ENCODE measurements at places on chromosomes 16 and 17.
A peak's percentile ranks its signal among the peaks of the same experiment; 100 is the strongest.

DNA sequence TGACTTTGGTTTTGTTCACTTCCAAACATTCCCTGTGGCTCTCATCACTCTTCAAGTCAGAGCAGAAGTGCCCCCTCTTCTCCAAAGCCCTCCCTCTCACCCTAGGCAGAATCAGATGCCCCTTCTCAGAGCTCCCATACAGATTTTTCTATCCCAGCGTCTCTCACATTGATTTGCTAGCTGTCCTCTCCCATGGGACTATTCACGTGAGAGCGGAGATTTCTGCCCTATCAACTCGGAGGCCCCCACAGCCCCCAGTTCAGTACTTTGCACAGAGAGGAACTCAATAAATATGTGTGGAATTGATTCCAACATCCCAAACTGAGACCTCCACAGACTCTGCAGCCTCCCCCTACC, 182.6 kb downstream of the C16orf78 start:
- DNase-seq: no peak

DNA sequence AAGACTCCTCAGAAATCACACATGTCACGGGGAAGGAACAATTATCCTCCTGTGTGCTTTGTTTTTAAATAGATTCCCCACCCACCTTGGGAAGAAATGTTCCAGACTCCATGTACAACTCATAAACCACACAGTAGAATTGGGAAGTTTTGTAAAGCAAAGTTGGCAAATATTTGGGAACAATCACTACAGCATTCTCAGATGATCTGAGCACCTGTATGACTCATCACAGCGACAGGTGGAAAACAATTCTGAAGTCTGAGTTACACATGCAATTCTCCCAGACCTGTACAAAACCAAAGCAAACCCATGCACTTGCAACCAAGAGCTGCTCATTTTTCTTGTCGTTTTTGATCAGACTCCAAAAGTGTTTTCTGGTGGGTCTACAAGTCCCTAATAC, 14.4 kb upstream of the MYLK3 start:
- DNase-seq: no peak

GRCh38 chr16:69831212-69832123, 69.3 kb downstream of the WWP2 start:
- DNase-seq: no peak

GRCh38 chr16:14003074-14003570, 68.0 kb upstream of the MRTFB start:
- peak; percentile 63 for DNase-seq

- DNase-seq: no peak
Measured at GRCh38 chr16:81158964-81159363, 62.8 kb upstream of the GCSH start.

- peak; percentile 81 for DNase-seq
Measured at GRCh38 chr17:81044764-81045589, 10.0 kb downstream of the BAIAP2 start.

GRCh38 chr16:84054916-84055315, 12.3 kb upstream of the SLC38A8 start:
- DNase-seq: no peak

DNA sequence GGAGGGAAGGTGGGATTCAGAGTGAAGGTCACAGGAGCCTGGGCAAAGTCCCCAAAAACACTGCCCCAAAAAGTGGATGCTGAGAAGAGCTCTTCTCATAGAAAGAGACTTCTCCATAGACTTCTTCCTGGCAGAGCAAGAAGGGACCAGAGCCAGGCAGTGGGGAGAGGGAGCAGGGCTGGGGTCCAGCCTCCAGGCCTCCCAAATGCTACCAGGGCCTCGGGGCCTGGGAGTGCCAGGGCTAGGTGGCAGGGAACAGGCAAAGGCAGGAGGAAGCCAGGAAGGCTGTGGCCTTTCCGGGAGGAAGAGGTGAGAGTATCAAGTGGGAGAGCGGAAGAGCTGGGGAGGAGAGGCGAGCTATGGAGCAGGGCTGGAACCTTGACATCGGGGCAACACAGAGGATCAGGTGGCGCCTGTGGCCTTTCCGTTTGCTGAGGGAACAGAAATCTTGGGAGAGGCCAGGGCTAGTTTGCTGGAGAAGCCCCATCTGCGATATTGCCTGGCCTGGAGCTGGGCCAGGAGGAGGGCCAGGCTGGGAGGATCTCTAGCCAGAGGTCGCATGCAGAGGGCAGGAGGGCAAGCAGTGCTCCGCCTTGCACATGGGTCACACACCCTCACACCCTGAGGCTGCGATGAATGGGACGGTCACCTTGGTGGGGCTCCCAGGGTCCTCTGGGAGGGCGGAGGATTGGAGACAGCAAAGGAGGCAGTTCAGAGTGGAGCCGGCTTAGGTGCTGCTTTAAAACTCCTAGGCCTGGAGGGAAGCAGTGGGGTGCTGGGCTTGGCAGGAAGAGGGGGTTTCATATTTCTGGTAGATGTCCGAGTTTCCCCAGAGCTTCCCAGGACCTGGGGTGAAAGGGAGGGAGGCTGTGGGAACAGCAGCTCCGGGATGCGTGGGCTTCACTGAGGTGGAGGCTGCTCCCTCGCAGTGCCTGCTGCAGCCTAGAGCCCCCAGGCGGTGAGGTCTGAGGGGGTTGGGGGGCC, 3.4 kb downstream of the SLC16A5 start:
- no peak for DNase-seq

- no peak for DNase-seq
Measured at GRCh38 chr16:49399594-49400364, 26.2 kb downstream of the C16orf78 start.

DNA sequence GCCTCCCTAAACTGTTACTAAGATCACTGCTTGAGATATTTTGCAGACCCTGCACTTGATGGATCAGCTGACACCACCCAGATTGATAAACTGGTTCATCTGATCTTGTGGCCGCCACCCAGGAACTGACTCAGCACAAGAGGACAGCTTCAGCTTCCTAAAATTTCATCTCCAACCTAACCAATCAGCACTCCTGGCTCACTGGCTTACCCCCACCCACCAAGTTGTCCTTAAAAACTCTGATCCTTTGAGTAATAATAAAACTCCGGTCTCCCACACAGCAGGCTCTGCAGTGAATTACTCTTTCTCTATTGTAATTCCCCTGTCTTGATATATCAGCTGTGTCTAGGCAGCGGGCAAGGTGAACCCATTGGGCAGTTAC, 174.8 kb downstream of the UTP18 start:
- no peak for DNase-seq

- DNase-seq: no peak
Measured at GRCh38 chr16:51134269-51134812, 16.7 kb downstream of the SALL1 start.

- no peak for DNase-seq
Measured at GRCh38 chr17:38333635-38334295, 10.0 kb downstream of the GPR179 start.

GRCh38 chr16:26196310-26196709, 504.6 kb downstream of the HS3ST4 start:
- no peak for DNase-seq

GRCh38 chr17:58153046-58153445, 4.9 kb downstream of the OR4D1 start:
- DNase-seq: no peak

- no peak for DNase-seq
Measured at GRCh38 chr16:57824888-57825287, 22.6 kb upstream of the KIFC3 start.

GRCh38 chr16:5607169-5607568, 509.6 kb upstream of the EEF2KMT start:
- DNase-seq: no peak

DNA sequence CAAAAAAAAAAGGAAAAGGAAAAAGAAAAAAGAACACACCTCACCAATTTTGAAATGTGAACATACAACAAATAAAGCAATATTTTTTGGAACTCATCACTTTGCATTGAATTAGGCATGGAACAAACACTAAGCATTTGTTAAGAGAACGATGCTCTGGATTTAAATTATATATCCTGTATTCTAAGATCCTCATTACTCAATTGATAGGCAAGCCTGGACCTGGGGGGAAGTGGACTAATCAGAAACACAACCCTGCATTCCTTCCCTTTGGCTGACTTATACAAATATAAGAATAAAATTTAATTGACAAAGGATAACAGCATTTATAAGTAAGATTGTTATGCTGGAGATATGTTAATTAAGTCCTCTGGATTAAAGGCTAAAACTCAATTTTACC, 2.2 kb downstream of the GJC1 start:
- DNase-seq: no peak

DNA sequence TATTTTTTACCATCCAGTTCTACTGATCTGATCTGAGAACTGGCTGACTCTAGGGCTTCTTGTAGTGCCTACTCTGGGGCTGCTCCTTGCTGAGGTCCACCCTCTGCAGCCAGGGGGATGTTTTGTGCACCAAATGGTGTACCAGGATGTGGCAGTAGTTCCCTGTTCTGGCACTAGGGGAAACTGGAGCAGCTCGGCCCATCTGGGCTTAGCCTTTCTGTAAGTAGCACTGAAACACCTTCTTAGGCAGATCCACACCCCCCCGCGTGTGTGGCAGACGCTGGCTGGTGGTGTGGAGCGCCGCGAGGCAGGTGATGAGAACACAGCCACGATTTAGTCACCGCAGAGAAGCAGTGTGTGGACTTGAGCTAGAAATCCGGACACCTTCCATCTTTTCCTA, 17.0 kb downstream of the DUSP14 start:
- no peak for DNase-seq

GRCh38 chr17:36592316-36592715, 637 bp downstream of the DHRS11 start:
- DNase-seq: no peak

DNA sequence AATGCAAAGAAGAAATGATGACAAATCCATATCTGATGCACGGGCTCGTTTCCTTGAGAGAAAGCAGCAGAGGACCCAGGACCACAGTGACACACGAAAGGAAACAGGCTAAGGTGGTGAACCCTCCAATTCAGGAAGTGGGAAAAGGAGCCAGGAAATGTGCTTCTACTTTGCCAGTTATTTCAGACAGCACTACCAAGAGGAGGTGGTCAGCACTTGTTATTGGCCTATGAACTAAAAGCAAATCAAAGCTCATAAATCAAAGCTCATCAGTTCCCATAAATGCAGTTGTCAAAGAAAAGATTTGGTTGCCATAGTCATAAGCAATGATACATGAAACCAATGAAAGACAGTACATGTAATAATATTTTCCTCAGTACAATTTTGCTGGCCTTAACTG, 12.6 kb upstream of the CLTC start:
- DNase-seq: no peak

DNA sequence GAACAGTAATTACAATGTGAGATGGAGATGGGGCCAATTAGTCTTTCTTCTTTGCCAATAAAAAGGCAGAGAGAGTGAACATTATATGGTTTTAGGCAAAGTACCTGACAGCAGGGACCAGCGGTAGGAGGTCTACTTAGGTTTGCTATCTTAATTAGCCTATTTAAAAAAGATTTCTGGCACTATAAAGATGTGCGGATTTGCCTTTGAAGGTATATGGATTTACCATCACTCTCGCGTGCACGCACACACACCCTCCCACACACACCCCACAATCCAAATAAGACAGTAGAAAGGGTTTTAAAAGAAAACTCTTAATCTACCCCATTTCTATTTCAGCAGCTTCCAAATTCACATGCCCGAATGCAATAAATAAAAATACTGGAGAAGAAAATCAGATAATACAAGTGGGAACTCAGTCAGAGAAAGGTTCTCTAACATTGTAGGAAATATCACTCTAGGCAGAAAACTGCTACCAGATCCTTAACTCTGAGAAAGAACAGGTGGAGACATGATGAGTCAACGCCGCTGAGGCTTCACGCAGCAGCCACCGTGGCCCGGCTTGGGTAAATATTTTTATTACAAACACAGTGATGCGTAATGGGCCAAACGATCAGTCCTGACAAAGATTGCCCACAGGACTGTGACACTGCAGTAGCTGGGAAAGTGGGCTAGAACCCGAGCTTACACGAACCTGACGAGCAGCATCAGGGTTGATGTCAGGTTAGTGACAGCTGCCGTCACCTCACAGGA, 66.6 kb upstream of the AXIN2 start:
- peak; percentile 67 for DNase-seq

DNA sequence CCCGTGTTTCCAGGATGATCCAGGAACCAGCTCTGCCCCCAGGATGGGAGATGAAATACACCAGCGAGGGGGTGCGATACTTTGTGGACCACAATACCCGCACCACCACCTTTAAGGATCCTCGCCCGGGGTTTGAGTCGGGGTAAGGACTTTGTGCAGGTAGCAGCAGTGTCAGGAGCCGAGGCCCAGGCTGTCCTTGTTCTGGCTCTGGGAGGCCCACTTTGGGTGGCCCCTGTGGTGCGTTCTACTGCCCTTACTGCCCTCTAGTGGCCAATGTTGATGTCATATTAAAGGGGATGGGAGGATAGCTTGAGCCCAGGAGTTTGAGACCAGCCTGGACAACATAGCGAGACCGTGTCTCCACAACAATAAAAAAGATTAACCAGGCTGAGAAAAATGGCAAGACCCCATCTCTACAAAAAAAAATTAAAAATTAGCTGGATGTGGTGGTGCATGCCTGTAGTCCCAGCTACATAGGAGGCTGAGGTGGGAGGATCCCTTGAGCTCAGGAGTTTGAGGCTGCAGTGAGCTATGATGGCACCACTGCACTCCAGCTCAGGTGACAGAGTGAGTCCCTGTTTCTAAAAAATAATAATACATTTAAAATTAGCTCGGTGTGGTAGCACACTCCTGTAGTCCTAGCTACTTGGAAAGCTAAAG, 20.9 kb upstream of the CLEC18A start:
- DNase-seq: no peak

DNA sequence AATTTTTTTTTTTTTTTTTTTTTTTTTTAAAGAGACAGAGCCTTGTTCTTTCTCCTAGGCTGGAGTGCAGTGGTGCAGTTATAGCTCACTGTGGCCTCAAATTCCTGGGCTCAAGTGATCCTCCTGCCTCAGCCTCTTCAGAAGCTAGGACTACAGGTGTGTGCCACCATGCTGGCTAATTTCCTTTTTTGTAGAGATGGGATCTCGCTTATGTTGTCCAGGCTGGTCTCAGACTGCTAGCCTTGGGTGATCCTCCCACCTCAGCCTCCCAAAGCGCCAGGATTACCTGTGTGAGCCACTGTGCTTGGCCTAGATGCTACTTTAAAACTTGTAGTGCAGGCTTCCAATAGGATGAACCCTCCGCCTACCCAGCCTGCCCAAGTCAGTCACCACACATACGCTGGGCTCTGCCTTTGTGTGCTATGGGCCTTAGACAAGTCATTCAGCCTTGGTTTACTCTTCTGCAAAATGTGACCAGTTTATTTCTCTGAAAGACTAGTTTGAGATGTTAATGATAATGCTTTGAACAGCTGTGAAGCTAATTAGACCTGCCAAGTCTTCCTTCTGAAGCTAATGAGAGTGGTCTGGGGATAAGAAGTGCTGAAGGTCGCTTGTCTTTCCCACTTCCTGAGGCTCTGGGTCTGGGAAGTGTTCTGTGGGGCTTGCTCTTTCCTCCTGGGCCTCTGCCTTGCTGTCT, 5.2 kb downstream of the GPT2 start:
- no peak for DNase-seq

GRCh38 chr17:32443827-32444300, 446 bp upstream of the PSMD11 start:
- DNase-seq: no peak

GRCh38 chr16:89953671-89954406, 5.3 kb downstream of the DEF8 start:
- DNase-seq: no peak

GRCh38 chr17:67322042-67322787, 44.2 kb downstream of the PSMD12 start:
- no peak for DNase-seq
